ENCODE measurements at places on chromosomes 5 and 9.

DNA sequence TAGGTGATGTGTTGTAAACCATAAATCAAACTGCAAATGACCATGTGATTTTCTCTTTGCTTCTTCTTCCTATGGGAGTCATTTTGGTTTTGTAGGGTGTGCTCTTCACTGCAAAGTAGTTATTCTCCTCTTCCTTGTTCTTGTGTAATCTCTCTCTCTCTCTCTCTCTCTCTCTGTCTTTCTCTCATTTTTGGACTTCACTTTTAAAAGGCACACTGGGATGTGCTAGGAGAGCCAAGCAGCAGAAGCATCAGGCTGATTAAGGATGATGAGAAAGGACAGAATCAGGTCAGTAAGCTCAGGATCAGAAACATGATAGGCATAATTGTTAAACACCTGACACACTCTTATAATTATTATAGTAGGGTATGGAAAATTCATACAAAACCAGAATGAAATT lies 505.3 kb upstream of the ZNF608 start:
- DNase-seq = no peak

DNA sequence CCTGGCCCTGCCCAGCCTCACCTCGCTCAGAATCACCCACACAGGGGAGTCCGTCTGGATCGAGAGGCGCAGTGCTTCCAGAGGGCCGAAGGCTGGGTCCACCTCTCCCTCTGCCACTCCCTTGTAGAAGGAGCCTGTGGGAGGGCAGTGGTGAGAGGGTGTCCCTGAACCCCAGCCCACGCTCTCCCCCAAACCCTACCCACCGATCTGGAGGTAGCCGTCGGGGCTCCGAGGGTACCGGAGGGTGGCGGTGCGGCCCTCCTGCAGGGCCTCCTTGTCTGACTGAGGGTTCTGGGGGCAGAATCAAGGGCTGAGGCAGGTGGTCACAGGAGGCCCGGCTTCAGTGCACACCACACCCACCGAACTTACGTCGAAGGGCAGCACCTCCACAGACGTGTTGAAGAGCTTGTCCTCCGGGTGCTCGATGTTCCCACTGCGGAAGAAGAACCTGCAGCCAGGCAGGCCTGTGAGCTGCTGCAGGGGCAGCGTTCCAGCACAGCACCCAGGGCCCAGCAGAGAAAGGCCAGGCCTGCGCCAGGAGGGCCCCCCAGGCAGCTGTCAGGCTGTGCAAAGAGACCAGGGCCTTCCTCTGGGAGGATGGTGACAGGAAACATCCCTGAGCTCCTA lies 4.5 kb downstream of the LTC4S start:
- DNase-seq = no peak

GRCh38 chr5:103772248-103772647 lies 209.7 kb upstream of the NUDT12 start:
- DNase-seq = no peak

DNA sequence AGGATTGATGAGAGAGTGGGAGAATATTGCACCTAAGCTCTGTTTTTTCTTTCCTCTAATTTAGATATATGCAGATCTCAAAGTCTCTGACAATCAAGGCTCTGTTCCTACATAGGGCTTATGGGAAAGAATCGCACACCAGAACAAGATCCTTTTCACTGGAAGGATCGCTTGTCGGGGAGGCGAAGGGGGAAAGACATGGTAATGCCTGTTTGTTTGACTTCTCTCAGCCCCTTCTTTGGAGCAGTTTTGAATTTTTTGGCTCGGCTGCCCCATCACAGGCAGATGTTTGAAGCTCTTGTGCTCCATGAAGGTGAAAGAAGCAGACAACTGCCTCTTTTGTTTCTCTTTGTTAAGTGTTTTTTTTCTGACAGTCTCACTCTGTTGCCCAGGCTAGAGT lies 599.9 kb upstream of the ZNF608 start:
- no peak for DNase-seq

GRCh38 chr9:32177396-32177795 lies 207.0 kb upstream of the ACO1 start:
- DNase-seq = no peak

DNA sequence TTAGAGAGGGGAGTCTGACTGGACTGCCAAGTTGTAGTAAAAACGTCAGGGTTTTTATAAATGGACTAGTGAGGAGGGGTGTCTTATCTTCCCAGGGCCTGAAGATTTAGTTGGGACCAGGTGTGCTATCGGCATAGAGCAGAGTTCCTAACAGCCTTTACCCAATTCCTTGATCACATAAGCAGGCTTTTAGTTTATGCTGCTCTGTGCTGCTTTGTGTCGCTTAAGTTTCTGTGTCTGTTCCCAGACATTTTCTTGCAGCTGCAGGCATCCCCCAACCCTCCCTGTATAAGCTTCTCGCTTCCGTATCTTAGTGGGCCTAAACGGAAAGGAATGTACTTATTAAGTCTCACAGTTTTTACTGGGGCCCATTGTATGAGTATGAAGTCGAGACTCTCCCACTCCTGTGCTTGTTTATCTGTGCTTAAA lies 2.6 kb upstream of the SMC5 start:
- no peak for DNase-seq

GRCh38 chr5:56077796-56078233 lies 83.1 kb upstream of the IL6ST start:
- no peak for DNase-seq

DNA sequence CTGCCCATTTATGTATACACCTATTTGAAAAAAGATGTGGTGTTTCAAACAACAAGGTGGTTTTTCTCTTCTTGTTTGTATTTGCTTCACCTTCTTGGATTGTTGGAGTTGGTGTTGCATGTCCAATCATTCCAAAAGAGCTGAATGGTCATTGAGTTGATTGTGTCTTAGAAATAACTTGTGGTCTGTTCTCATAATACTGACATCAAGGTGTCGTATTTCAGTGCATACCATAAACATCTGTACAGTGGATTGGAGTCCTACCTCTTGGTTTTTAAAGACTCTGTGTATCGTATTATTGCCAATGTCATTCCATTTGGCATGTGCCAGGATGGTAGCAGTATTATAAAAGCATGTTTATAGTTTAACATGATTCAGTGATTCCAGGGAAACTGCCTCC lies 73.2 kb downstream of the TRIO start:
- DNase-seq = no peak

DNA sequence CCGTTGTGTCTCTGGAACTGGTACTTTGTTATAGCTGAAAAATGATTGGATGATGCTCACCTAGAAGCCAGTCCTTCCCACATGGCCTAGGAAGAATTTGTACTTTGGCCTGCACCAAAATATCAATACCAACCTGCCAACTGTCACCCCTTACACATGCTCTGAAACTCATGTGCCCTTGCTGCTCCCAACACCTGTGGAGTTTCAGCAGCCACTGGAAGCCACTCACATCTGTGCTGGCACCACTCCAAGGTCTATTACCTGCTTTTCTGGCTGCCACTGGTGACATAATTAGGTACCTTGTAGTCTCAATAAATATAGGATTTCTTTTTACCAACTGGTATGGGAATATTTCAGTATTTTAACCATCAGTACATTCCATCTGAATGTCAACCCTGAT lies 363.6 kb downstream of the SH3GL2 start:
- no peak for DNase-seq

GRCh38 chr9:18330401-18331309 lies 143.3 kb upstream of the ADAMTSL1 start:
- no peak for DNase-seq

- no peak for DNase-seq
Measured at GRCh38 chr9:134602547-134603362, 38.8 kb upstream of the COL5A1 start.

DNA sequence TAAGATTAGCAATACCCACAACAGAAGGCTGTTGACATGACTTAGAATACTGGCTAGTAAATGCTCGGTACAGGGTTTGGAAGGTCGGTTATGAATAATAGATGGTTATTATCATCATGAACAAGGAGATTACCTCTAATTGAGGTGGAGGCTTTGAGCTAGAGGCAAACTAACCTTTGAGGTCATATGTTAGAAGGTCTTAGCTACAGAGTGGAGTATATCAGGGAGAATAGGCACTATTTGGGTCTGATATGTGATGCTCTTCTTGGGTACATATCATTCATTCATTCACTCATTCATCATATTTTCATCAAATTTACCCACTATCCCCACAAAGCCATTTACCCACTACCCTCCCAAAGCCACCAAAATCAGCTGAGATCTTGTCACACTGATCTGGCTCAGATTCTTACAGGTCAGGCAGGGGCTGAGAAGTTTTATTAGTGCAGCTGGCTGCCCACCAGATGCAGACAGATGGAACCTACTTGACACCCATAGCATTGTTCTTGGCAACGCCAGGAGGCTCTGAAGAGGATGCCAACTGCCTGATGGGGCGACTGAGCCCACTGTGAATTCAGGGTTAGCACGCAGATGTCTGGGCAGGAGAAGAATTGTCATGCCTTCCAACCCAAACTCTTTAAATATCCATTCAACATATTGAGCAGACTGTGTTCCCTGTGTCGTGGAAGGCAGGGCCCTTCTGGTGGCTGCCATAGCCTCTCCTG lies 90.2 kb upstream of the SH3PXD2B start:
- no peak for DNase-seq

DNA sequence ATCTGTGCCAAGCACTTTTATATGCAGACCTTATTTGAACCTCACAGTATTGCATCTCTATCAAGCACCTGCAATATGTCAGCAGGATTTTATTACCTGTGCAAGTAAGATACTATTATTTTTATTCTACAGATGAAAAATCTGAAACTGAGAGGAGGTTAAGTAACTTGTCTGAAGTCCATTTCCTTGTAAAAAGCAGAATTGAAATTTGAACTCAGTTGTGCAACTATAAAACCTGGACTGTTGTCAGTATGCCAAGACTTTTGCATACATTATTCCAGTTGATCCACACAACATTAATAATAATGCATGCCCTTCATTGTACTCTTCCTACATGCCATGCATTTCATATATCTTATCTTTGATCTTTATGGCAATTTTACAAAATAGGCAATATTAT lies 82.2 kb upstream of the BRINP1 start:
- DNase-seq = no peak

GRCh38 chr9:19875291-19875920 lies 86.6 kb upstream of the SLC24A2 start:
- no peak for DNase-seq

DNA sequence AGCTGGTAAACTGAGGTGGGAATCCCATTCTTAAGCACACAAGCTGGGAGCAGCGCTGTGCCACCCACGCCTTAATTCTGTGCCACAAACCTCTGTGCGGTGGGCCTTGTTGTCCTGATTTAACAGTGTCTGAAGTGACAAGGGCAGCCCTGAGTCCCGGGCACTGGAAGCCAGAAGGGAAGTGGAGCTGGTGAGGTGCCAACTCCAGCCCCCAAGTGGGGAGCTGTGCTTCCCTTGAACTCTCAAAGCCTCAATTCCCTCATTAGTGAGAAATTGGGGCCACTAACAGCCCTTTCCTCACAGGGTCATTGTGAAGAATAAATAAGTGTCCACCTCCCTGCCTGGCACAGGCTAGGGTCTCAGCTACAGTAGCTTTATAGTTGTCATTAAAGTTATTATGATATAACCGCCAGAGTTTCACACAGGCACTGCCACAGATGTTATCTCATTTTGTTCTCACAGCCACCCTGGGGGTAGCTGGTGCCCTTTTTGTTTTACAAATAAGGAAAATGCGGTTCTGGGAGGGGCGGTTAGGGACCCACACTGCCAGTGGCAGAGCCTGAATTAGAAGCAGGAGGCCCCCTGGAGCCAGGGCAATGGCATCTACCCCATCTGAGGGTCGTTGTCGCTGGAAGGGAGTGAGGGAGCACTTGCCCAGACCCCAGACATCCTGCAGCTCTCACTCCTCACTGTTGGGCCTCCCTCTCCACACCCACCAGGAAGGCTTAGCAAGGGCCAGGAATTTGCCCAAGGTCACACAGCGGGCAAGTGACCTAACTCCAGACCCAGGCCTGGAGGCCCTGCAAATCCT lies 2.1 kb upstream of the TLX3 start:
- DNase-seq = no peak

GRCh38 chr9:14351221-14351836 lies 37.4 kb upstream of the NFIB start:
- DNase-seq = no peak

- DNase-seq = no peak
Measured at GRCh38 chr5:61304590-61305381, 27.3 kb upstream of the ZSWIM6 start.

DNA sequence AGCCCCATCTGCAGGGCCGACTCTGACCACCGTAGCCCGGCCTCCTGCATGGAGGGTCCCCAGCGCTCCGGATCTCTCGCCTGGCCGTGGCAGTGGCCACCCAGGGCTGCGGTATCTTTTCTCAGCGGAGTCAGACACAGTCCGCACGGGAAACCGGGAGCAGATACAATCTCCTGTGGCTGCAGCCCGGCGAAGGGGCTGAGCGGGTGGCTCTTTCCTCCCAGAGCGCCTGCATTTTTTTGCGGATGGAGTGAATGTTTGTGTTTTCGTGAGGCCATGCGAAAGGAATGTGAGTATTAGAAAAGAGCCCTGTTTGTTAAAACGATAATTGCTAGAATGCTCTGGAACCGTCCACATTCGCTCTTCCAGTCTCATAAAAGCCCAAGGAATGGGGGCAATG lies 53.4 kb upstream of the PTCH1 start:
- DNase-seq = no peak

GRCh38 chr5:126497506-126497905 lies 74.3 kb downstream of the GRAMD2B start:
- DNase-seq = no peak

- DNase-seq = no peak
Measured at GRCh38 chr5:67240846-67241245, 44.2 kb upstream of the CD180 start.

DNA sequence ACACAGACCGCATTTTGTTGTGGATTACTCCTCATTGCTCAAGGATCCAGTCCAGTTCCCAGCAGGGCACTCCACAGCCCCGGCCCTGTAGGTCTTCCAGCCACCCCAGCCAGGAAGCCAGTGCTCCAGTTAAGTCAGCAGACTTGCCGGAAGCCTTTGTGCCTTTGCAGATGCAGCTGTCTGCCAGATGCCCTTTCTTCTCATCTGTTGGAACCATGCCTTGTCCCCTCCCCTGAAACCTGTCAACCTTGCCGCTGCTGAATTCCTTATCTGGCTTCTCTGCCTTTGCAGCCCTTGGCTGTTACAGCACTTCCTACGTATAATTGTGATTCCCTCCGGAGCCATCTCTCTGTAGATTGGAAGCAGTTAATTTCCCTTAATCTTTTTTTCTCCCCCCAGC lies 28.4 kb downstream of the PSAT1 start:
- DNase-seq = no peak

DNA sequence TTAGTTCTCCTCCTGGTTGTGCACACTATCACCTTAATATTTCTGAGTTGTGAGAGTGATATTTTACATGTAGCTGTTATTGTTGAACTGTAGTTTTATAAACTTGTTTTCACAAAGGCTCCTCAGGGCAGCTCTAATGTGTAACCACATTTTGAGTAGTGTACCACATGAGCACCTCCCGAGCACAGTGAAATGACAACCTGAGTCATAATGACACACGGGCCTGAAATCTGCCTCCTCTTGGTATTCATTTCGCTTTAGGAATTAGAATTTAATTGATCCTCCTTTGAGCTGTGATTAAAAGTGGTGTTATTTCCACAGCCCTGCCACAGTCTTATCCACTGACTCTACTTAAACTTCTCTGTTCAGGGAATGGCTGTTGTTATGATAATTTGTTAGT lies 7.9 kb downstream of the MTRR start:
- no peak for DNase-seq

- DNase-seq = no peak
Measured at GRCh38 chr5:141716009-141716408, 34.0 kb upstream of the ARAP3 start.

- DNase-seq = no peak
Measured at GRCh38 chr5:75612226-75612569, 945 bp downstream of the ANKDD1B start.

- no peak for DNase-seq
Measured at GRCh38 chr5:16551628-16552027, 65.2 kb downstream of the RETREG1 start.

GRCh38 chr9:89590415-89590814 lies 14.4 kb upstream of the GADD45G start:
- DNase-seq = no peak
